ENCODE measurements at places on chromosomes 12 and 14.

GRCh38 chr12:42010257-42010656 lies 134.4 kb downstream of the GXYLT1 start:
- no peak for DNase-seq

- no peak for DNase-seq
These were observed 146.6 kb upstream of the FSCB start for GRCh38 chr14:44653641-44654040.

GRCh38 chr12:122963941-122964265 lies 2.4 kb downstream of the ABCB9 start:
- no peak for DNase-seq

GRCh38 chr12:56927281-56927680 lies 6.9 kb downstream of the SDR9C7 start:
- DNase-seq: no peak

DNA sequence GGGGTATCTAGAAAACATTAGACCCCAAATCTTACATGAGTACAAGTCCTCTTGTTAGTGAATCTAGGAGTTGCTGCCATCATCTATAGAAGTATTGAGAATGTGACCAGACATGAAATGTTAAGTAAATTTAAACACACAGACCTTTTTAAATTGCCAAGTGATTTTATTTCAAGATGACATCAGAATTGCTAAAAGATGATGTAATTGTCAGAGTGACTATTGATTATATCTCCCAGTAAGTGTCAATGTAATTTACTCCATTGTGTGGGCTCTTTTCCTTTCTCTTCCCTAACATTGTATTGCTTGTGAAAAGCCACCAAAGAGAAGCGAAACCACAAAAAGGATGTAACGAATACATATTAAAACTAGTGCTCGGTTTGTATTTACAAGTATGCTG lies 16.8 kb downstream of the ADAM21 start:
- DNase-seq: no peak

- no peak for DNase-seq
These were observed 14.9 kb upstream of the SCAF11 start for GRCh38 chr12:46005151-46005797.

DNA sequence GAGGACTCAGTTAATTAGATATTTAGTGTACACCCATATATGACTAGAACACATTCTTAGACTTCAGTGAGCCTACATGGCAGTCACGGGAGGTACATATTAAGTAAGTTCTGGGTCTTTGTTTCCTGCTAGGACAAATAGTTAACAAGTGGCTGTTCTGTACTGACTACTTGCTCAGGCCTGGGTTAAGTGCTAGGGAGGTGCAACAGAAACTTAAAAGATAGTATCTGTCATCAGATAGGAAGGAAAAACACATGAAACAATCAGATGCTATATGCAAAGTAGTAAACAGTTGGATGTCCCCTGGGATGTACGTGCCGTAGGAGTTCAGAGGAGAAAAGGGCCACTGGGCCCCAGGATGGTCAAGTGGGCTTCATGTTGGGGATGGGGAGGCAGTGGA lies 59.5 kb downstream of the SLC4A8 start:
- no peak for DNase-seq

- no peak for DNase-seq
These were observed 50.6 kb downstream of the SMUG1 start for GRCh38 chr12:54138219-54138618.
